ENCODE measurements at places on chromosomes 4 and X.
A peak's percentile ranks its signal among the peaks of the same experiment; 100 is the strongest.

DNA sequence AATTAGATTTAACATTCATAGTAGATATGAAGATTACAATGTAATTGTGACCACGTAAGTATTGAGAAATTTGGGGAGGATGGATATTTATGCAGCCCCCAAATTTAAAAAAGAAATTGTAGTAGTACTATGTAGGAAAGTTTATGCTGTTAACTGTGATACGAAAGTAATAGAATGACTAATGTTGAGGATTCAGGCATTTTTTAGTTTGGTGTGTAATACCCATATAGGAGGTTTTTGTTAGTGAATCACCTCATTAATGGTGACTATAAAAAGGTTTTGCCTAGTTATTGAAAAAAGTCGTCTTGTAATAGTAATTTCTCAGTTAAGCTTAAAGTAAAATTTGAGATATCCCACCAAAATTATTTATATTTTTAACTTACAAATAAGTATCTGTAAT, 67.2 kb downstream of the SMARCAD1 start:
- DNase-seq = no peak

GRCh38 chr4:123643691-123644090, 247.1 kb downstream of the SPRY1 start:
- no peak for DNase-seq

DNA sequence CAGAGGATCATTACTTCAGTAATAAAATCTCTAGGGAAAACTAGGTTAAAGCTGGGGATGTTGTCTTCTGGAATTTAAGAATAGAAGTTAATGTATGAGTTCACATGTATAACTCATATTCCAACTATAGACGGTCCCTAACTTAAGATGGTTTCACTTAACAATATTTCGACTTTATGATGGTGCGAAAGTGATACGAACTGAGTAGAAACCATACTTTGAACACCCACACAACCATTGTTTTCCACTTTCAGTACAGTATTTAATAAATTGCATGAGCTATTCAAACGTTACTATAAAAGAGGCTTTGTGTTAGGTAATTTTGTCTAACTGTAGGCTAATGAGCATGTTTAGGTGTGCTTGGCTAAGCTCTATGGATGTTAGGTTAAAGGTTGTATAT, 38.7 kb downstream of the CCSER1 start:
- DNase-seq = no peak

- no peak for DNase-seq
Measured at GRCh38 chr4:173094739-173095421, 73.7 kb upstream of the GALNT7 start.

GRCh38 chrX:1451661-1452515, 821 bp downstream of the ASMTL start:
- DNase-seq = no peak

DNA sequence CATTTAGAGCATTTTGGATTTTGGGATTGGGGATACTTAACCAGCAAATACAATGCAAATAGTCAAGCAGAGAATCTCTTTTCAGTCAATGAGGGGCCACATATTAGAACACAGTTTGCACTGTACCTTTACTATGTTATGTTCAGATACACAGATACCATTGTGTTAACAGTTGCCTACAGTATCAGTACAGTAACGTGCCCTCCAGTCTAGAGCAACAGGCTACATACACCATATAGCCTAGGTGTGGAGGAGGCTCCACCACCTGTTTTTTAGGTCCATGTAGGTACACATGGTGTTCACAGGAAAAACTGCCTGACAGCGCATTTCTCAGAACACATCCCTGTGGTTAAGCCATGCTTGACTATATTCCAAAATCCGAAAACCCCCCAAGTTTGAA, 9.1 kb downstream of the GRPEL1 start:
- DNase-seq = no peak

- DNase-seq = no peak
Measured at GRCh38 chr4:99062120-99062519, 26.5 kb downstream of the ADH5 start.

DNA sequence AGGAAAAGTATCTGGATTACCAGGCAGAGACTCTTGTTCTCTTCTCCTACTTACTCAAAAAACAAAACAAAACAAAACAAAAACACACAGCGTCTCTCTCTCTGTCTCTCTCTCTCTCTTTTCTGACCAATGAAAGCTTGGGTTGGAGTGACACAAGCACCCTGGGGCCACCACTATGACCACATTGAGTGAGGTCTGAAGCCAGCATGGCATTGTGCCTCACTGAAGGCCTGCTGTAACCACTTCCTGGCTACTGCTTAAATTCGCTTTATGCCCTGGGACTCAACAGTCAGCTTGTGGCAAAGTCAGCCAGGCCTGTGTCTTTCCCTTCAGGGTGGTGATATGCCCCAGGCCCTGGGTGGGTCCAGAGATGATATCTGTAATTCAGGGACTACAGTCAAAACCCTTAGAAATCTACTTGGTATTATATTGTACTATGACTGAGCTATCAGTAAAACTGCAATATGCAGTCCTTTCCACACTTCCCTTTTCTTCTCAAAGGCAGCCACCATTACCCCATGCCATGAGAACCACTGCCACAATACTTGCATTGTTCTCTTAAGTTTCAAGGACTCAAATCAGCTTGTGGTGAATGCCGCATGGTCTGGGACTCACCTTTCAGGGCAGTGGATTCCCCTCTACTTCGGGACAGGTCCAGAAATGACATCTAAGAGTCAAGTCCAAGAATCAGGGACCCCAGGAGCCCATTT, 606.8 kb upstream of the KLHL4 start:
- no peak for DNase-seq

DNA sequence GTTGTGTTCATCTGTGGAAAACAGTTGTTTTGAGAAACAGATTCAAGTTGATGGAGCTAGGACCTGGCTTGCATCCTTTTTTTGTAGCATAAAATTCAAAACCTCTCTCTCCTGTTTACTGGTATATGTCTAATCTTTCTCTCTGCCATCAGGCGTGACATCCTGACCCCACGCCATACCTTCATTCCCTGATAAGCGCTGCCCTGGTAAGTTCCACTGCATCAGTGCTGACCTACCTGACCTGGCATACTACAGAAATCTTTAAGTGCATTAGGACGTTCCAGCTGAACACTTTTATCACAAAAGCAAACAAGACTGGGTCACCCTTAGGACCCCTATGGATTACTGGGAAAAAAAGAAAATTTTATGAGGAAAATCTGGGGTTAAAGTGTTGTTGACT, 230.7 kb downstream of the SHROOM3 start:
- DNase-seq = no peak

- DNase-seq = no peak
Measured at GRCh38 chr4:82450966-82451755, 20.8 kb downstream of the ENOPH1 start.

DNA sequence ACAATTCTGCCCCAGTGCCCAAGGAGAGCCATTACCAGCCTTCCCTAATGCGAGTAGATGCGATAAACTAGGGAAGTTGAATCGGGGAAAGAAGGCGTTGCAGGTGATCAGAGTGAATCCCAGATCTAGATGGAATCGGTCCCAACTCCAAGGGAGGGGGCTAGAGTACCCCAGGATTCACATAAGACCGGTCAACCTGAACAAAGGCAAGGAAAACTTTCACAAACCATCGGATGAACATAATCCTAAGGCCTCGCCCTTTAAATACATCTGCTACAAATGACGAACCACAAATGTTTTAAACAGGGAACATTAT, 11.2 kb upstream of the ZCCHC13 start:
- no peak for DNase-seq

DNA sequence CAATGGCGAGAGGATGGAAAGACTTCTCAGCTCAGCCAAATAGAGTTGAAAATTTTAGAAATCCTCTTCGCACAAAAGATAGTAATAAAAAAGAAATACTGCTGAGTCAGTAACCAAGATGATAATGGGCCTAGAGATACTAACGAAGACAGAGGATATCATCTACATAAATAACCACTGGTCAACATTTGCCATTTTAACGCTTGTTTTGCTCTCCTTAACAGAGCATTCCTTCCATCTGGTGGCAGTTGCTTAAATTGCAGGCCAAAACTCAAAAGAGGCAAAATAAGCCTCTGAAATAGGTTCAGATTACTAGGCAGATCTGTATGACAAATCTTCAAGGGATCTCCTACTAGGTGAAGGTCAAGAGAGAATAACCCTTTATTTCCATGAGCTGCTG, 51.7 kb upstream of the MCF2 start:
- no peak for DNase-seq

DNA sequence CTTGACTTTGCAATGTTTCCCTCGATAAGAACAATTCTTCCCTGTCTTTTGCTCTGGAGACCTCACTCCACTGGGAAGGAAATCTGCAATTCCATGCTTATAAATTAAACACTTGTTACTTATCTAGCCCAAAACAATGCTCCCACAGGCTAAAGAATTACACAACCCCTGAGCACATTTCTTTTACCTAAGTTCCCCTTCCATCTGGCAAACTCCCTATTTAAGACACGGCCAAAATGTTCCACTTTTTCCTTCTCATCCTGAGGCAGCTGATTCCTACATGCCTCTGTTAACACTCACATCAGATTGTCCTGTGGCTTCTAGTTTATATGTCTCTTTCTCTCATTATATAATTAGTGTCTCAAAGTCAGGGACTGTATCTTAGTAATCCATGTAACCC, 211.7 kb downstream of the COX18 start:
- no peak for DNase-seq

DNA sequence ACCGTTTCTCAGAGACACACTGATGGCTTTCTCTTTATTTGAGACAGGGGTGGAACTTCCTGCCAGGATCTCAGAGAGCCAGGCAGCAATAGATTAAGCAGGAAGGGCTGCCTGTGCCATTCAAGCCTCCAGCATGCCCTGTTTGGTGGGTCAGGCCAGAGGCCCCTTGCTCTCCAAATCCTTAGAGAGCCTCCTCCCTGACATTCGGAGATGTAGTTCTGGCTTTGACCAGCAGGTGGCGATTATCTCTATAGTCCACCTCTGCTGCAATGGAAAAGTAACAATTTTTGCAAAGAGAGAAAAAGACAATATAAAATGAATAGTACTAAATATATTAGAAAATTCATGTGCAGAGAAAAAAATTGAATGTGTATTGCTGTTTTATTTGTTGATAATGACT, 93.9 kb downstream of the NXF2B start:
- peak; percentile 68 for DNase-seq

- no peak for DNase-seq
Measured at GRCh38 chrX:24396931-24397279, 36.5 kb downstream of the SUPT20HL1 start.

- DNase-seq = no peak
Measured at GRCh38 chr4:4407299-4408131, 20.6 kb downstream of the NSG1 start.

GRCh38 chr4:10083331-10083771, 33.2 kb downstream of the WDR1 start:
- no peak for DNase-seq

GRCh38 chr4:886244-886643, 45.9 kb downstream of the GAK start:
- no peak for DNase-seq

- no peak for DNase-seq
Measured at GRCh38 chr4:61275241-61275640, 75.1 kb downstream of the ADGRL3 start.

GRCh38 chr4:5568931-5569330, 139.4 kb downstream of the EVC2 start:
- DNase-seq = no peak

DNA sequence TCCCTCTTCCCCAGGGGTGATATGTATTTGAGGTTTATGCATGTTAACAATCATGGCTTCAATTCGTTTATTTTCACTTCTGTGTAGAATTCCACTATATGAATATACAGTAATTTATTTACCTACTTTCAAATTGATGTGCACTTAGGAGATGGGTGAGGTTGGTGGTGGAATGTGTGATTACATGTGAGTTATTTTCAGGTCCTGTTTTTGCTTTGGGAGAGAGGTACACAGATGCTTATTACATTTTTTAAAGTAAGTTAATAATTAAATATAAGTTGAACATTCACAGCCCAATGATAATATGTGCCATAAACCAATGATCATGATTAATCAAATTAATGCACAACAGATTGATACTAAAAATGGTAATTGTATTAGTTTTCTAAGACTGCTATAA, 79.5 kb downstream of the SPRY1 start:
- DNase-seq = no peak

- no peak for DNase-seq
Measured at GRCh38 chr4:162408309-162408708, 244.5 kb upstream of the FSTL5 start.

GRCh38 chrX:75278991-75279390, 5.1 kb downstream of the UPRT start:
- DNase-seq = peak; percentile 26

DNA sequence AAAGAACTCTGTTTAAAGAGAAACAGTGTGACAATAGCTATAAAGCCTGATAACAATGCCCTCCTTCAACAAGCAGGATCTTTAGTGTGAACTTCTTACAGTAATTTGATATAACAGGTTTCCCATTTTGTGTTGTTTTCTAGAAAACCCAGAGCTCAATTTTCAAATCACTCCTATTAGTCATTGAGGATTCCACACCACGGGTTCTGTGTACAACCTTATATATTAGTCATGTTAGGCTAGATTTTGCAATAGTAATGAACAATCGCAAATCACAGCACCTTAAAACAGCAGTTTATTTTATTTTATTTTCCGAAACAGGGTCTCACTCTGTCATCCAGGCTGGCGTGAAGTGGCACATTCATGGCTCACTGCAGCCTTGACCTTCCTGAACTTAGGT, 1020.9 kb upstream of the INTU start:
- no peak for DNase-seq

GRCh38 chr4:119667802-119668201, 39.2 kb upstream of the PDE5A start:
- DNase-seq = no peak

DNA sequence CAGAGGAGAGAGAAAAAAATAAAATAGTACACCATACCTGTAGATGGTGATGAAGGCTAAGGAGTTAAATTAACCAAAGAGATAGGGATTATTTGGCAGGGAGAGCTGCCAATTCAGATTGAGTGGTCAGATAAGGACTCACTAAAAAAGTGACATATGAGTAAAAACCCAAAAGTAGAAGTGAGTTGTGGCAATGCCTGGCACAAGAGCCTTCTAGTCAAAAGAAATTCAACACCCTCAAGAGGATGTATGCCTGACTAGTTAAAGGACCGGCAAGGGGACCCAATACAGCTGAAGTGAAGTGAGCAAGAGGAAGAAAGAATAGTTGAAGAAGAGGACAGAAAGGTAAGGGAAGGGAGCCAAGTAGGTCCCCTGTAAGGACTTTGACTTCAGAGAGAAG, 34.9 kb downstream of the ELF2 start:
- DNase-seq = no peak

DNA sequence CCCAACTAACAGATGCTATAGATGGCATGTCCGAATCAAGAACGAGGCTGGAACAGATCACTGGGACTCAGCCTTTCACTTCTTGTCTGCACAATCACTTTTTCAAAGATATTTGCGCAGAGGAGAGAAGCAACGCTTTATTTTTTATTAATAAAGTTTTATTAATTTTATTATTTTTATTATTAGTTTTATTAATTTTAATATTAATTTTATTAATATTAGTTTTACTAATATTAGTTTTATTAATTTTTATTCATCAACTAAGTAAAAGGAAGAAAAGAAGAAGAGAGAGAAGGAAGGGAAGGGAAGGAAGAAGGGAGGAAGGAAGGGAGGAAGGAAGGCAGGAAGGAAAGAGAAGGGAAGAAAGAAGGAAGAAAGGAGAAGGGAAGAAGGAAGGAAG, 236.4 kb upstream of the HHIP start:
- DNase-seq = no peak
